ENCODE measurements at places on chromosomes 16 and 17.

GRCh38 chr17:47605011-47605410, 44.7 kb upstream of the KPNB1 start:
- no peak for DNase-seq

GRCh38 chr17:38687286-38687685, 12.5 kb upstream of the EPOP start:
- no peak for DNase-seq

DNA sequence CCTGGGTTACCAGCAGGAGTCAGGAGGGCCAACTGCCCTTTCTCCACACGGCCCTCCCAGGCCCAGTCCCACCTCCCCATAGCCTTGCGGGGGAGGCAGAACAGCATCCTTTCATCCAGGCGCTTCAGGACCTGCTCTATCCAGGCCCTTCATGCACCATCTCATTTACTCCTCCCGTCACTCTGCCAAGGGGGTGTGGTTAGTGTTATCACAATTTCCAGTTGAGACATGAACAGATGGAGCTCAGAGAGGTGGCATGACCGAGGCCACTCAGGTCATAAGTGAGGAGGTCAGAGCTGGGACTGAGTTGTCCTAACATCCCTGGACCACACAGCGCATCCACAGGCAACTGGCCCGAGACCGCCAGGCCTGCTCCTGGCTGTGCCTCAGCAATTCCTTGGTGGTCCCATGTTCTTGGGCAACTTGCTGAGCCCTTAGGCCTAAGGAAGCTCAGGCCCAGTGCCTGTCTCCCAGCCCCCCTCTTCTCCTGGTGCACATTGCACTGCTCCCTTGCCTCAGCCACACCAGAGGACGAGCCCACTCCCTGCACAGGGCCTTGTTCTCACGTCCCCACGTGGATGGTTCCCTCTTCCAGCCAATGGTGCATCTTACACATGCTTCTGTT, 23.8 kb downstream of the C17orf100 start:
- DNase-seq, result no peak

DNA sequence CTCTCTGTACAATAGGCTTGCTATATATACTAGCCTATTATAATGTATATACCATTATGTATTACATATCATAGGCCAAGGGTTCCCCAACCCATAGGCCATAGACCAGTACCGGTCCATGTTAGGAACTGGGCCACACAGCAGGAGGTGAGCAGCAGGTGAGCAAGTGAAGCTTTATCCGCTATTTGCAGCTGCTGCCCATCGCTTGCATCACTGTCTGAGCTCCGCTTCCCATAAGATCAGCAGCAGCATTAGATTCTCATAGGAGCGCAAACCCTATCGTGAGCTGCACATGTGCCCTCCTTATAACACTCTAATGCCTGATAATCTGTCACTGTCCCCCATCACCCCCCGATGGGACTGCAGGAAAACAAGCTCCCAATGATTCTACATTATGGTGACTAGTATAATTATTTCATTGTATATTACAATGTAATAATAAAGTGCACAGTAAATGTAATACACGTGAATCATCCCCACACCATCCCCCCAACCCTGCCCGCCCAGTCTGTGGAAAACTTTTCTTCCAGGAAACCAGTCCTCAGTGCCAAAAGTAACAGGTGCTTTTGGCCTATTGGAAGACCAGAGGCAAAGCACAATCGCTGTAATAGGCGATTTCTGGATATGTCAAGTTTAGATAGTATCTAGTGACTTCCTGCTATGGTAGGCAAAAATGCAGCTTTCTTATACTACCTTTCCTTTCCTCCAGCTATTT, 84.1 kb downstream of the MYH11 start:
- DNase-seq, result no peak

DNA sequence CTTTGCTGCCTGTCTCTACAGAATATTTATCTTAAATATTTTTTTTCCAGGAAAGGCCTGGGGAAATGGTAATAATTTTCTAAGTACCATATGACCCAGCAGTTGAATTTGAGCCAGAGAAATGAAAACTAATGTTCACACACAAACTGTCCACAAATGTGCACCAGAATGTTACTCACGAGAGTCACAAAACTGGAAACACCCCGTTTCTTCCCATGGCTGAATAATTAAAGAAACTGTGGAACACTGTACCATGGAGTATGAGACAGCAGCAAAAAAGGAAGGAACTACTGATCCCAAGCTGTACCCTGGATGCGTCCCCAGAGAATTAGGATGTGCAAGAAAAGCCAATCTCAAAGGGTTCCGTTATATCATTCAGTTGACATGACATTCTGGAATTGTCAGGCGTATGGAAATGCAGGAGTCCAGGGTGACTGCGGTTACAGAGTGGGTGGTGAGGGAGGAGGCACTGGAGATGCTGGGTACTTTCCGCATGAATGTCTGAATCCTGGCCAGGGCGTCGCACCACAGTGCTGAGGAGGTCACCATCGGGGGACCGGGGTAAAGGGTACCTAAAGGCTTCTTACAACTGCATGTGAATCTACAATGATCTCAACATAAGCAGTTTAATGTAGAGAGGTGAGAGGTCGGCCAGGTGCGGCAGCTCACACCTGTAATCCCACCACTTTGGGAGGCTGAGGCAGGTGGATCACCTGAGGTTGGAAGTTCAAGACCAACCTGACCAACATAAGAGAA, 34.5 kb downstream of the USP22 start:
- no peak for DNase-seq

GRCh38 chr16:87392821-87393679, 914 bp downstream of the MAP1LC3B start:
- DNase-seq, result no peak

- DNase-seq, result no peak
These were observed 71.8 kb downstream of the LMF1 start for GRCh38 chr16:898761-899682.

DNA sequence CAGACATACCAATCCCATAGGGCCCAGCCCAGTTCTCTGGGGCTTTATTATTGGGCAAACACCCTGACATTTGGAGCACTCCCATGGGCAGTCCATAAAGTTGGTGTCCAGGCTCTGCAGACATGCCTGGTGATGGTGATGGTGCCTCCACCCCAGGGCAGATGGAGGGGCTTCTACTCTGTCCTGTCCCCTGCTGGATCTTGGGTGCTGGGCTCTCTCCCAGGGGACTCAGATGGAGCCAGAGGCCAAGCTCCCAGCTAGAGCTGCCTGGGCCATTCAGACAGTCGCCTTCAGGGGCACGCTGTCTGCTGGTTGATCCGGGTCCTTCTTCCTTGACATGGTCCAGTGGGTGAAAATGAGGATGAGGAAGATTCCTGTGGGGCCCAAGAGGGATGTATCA, 10.6 kb downstream of the CDH16 start:
- DNase-seq, result no peak

DNA sequence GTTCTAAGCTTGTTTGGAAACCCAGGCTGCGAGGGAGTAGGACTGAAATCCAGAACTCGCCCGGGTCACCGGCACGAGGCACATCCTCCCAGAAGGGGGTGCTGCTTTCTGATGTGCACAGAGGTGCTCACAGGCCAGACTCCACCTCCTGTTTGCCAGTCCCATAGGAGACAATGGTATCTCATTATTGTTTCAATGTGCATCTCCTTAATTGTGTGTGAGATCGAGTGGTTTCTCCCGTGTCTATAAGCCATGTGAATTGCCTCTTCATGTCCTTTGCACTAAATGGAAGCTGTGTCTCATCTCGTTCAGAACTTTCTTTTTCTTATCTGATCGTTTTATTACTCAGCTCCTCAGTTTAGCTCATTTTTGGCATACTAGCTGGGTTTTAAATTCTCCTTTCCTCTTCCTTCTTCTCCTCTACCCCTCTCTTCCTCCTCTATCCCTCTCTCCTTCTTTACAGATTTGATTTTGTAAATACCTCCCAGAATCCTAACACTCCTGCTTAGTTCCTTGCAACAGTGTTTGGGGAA, 32.1 kb upstream of the PRKCB start:
- DNase-seq, result peak; percentile 10

DNA sequence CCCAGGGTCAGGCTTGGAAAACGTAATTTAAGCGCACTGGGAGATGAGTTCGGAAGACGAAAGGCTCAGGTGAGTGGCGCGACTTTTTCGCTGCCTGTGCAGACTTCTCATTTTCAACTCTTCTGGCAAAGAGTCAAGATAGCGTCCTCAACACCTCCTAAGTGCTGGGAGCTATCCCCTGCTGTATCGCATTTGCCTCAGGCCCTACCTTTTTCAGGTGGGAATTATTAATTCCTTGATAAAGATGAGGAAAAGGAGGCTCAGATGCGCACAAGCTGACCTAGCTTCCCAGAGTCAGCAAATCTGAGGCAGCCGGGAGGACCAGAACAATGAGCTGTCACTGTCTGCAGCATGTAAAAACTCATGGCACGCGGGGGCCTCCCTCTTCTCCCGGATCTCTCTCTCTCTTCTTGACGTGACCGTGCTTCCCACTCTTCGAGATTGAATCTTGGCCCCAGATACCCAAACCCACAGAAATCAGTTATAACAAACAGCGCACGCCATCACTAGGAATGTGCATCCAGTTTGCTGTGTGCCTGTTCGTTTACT, 512 bp upstream of the ADAMTS18 start:
- DNase-seq, result no peak

GRCh38 chr16:56363181-56363716, 62.1 kb downstream of the AMFR start:
- no peak for DNase-seq

- no peak for DNase-seq
These were observed 90.6 kb upstream of the FBXO47 start for GRCh38 chr17:39057701-39058206.

GRCh38 chr17:75077496-75078283, 10.1 kb upstream of the SLC16A5 start:
- DNase-seq, result peak; percentile 55

DNA sequence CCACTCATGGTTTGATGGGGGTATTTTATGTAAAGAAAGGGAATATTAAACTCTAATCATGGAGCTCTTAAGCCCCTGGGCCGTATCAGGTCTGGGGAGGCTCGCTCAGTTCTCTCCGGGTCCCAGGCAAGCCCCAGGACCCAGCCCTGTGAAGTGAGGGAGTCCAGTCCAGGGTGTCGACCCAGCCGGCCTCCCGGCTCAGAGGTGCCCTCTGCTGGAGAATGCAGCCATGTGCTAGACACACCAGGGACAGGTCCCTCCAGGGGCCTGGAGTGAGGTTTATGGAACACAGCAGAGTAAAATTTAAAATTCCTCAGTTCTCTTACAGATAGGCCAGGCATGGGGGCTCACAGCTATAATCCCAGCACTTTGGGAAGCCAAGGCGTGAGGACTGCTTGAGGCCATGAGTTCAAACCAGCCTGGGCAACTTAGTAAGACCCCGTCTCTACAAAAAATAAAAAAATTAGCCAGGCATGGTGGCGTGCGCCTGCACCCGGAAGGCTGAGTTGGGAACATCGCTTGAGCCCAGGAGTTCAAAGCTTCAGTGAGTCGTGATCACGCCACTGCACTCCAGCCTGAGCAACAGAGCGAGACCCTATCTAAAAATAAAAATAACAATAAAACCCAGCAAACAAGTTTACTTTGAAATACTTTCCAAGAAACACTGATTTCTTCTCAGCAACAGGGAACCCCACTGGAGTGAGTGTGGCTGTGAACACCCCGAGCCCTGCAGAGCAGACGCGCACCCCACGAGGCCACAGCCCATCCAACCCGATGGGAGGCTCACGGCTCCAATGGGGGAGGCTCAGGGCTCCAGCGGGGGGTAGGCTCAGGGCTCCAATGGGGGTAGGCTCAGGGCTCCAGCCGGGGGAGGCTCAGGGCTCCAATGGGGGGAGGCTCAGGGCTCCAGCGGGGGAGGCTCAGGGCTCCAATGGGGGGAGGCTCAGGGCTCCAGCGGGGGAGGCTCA, 72.2 kb downstream of the ZNF778 start:
- DNase-seq, result peak; percentile 41

DNA sequence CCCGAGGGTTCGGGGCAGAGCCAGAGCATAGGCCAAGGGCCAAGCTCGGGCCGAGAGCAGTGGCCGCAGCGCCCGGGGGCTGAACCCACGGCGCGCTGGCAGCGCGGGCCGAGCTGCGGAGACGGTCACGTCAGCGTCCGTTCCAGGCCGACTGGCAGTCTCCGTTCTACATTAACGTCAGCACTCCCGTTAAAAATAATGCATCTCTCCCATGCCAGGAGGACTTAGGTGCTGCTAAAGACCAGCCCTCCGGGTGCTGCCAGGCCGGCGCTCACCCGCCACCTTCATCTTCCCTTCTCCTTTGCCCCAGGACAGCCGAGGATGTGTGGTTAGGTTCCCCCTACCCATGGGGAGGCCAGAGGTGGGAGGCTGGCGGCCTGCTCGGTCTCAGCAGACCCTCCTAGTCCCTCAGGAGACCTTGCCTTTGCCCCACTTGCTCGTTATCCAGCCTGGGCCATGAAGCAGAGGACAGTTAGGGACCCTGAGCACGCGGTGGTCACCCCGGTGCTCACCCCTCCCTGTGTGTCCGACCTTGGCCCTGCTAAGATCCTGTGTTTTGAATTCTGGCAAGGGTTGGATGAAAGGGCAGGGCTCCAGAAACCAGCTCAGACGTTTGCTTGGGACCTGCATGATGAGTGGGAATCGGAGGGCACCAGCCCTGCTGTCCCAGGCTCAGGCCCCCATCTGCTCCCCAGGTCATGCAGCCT, 572 bp downstream of the MPG start:
- DNase-seq, result no peak

GRCh38 chr16:56781528-56781961, 51.6 kb downstream of the NUP93 start:
- DNase-seq, result no peak

DNA sequence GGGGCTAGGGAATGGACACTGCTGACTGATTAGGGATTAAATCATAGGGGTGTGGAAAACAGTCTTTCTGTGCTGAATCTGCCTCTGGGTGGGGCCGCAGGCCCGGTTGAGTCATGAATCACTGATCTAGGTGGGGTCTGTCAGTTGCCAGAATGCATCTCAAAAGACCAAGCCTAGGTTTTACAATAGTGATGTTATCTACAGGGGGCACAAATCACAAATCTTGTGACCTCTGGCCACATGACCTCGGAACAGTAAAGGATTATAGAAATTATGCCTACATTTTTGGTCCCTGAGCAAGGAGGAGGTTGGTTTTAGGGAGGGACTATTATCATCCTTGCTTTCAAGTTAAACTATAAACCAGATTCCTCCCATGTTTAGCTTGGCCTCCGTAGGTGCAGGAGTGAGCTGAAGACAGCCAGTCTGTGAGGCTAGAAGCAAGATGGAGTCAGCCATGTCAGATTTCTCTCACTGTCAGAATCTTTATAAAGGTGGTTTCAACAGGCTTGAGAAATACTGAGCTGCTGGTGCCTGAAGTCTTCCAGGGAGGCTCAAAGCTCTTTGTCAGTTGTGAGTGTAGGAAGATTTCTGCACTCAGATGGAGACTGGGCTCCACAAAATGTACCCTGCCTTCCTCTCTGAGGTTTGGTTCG, 12.9 kb downstream of the GNGT2 start:
- DNase-seq, result no peak

- no peak for DNase-seq
These were observed 1.2 kb upstream of the UBB start for GRCh38 chr17:16379654-16380053.

- DNase-seq, result no peak
These were observed 9.0 kb upstream of the ZNF689 start for GRCh38 chr16:30619202-30619601.

GRCh38 chr17:73788111-73788510, 143.9 kb upstream of the SDK2 start:
- DNase-seq, result no peak

All from caudate nucleus (tissue), 63 donors.